ENCODE measurements at places on chromosomes 6 and 20. TPM values are rescaled to one million over a fixed set of nuclear protein-coding genes. Genes with fewer than 3 reads are reported as not detected.

DNA sequence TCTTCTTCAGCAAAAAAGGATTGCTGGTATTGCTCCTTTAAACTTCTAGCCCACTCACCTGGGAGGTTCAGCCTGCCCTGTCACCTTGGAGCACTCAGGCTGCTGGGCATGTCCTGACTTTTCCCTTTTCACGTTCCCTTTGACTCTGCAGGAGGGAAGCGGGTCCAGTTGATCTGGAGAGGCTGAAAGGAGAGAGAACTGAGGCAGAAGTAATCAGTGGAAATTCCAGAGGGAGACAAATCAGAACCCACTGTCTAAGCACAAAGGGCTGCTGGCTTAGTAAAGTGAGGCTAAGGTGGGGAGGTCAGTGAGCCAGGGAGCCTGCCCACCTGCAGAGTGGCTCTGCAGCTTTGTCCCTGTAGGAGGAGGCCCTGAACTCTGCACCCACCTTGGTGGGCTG, 9.7 kb upstream of the SYNDIG1 start:
- no peak for DNase-seq

GRCh38 chr20:51489611-51490010, 52.9 kb downstream of the NFATC2 start:
- no peak for DNase-seq

DNA sequence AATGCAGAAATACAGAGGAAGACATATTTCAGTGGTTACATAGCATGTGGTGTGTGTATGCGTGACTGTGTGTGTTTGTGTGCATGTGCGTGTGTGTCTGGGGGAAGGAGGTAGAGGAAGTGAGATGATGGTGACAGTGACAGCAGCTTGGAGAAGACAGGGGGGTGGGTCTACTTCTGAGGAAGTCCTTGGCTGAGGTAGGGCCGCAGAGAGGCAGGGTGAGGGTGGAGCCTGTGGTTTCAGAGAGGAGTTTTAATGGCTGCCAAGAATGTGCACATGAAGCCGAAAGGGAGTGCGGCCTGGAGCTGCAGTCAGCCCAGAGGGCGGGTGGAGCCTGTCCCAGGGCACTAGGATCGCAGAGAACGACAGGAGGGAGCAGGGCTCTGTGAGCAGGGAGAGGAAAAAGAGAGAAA, 22.7 kb upstream of the RNF24 start:
- DNase-seq, result peak; percentile 96

ELOVL4 gene
- total RNA-seq, result 0.88 TPM

GRCh38 chr20:13877793-13878192, 93.0 kb downstream of the NDUFAF5 start:
- DNase-seq, result no peak

DNA sequence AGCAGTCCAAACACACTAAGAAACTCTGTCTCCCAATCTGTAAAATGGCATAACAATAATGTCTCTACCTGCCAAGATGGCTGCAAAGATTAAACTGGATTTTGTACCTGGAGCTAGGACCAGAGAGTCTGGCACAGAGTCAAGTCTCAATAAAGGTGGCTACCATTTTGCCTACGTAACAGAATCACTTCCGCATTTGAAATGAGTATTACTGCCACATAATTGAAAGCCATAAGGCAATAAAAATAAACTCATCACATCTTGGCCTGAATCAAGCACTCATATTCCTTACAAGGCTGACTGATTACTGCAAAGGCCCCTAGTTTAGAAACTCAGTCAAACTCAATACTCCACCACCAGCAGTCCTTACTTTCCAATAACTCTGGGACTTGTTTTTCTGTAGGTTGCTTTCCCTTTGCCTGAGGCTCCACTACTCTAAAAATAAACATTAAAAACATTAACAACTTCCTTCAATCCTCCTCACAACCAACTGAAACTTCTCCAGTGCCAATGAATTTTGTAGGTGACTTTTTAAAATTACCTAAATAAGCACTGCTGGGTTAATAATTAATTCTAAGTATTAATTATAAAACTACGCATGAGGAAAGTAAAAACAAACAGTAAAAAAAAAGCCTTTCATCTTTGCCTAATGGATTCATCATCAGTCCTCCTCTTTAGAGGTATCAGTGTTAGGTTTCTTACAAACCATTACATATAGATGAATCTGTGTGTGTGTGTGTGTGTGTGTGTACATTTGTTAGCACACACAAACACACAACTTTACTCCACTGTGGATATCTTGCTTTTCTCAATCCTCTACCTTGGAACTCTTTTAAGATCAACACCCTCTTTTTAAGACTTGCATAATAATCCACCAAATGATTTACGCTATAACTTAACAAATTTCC, 3.7 kb downstream of the KIF16B start:
- no peak for DNase-seq

C2 gene
- 0.30 TPM for total RNA-seq

SLC17A2 gene
- not detected for total RNA-seq

GRCh38 chr6:14309951-14310445, 192.4 kb downstream of the CD83 start:
- no peak for DNase-seq

COL21A1 gene
- not detected for total RNA-seq

ZNF311 gene
- 0.97 TPM for total RNA-seq

DNA sequence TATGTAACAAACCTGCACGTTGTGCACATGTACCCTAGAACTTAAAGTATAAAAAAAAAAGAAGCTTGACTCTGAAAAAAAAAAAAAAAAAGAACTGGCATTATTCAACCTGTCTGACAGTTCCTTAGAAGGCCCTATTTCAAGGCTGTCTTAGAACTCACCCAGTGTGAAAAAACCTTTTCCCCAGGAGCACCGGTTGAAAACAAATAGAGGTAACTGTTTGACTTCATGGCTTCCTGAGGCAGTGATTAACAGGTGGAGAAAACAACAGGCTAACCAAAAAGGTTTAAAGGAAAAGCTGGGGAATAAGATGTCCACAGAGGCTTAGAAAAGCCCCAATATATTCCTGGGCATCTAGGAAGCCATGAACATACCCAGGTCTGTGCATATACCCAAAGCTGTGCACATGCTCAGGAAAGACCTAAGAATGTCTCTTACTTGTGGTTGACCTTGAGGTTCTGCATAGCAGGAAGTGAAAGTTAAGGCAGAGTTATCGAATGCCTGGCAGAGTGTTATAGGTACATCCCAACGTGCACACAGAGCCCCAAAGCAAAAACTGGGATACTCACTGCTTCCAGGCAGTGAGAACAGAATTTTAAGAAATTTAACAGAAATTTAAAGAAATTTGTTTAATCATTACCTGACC, 7.0 kb downstream of the UQCC1 start:
- peak; percentile 72 for DNase-seq

BIRC7 gene
- total RNA-seq, result not detected

SLC22A16 gene
- total RNA-seq, result not detected

DNA sequence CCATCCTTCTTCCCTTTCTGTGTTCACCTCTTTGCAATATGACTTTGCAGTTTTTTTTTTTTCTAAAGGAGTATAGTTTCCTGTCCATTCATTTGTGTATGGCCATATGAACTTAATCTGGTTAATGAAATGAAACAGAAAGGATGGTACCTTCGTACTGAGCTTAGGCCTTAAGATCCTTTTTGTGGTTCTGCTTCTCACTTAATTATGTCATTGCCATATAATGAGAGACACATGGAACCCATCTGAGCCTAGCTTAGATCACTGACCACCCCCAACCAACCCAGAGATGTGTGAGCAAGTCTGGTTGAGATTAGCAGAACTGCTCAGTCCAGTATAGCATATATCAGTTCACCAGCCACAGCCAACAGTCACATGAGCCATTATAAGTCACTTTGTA, 1179.6 kb downstream of the HACE1 start:
- no peak for DNase-seq

GRCh38 chr6:138593124-138593877, 94.0 kb upstream of the NHSL1 start:
- peak; percentile 80 for DNase-seq

DNA sequence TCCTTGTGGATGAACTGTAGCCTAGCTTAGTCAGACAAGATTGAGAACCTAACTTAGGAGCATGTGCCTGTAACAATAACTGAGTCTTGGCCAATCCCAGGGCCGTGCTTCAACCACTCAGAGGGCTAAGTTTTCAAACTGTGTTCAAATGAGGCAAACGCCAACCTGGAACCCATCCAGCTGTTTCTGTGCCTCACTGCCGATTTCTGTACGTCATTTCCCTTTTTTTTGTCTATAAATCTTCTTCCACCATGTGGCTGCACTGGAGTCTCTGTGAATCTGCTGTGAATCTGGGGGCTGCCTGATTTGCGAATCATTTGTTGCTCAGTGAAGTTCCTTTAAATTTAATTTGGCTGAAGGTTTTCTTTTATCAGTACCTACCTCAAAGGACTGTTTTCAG, 115.0 kb upstream of the CHD6 start:
- no peak for DNase-seq

DNA sequence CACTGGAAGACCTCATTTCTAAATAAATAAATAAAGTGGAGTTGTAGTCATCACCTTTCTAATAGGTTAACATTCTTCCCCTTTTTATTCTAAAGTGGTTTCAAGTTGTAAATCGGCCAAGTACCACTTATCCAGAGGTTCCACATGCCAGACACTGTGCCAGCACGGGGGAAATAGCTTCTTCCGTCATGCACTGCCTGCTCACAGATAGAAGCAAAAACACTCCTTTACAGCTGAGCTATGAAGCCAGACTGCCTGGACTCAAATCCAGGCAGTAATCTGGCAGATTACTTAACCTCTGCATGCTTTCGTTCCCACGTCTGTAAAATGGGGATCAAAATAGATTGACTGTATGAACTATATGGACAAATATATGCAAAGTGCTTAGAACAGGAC, 17.2 kb upstream of the SCML4 start:
- DNase-seq, result peak; percentile 40

DNA sequence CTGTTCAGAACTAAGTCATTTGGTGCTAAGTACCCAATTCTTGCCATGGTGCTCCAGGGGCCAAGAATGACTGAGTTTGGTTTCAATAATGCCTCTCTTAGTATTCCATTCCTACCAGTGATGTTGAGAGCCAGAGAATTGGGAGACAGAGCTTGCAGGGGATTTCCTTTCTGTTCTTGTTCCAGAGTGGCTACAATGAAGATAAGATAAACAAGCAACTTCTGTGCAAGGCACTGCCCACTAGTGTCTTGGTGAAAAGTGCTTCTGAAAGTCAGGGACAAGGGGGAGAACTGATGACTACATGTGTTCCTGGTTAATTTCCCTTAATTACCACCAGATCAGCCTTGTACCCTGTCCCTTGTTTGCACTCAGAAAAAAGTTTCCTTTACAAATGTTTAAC, 421.6 kb downstream of the BCKDHB start:
- DNase-seq, result no peak

- peak; percentile 68 for DNase-seq
Observed at GRCh38 chr6:157385482-157385881, 4.5 kb downstream of the ZDHHC14 start.

CGAS gene
- 45.0 TPM for total RNA-seq

GRCh38 chr6:150310539-150310938, 58.3 kb upstream of the IYD start:
- DNase-seq, result no peak

ACOT8 gene
- total RNA-seq, result 28.5 TPM

MOG gene
- not detected for total RNA-seq

DNA sequence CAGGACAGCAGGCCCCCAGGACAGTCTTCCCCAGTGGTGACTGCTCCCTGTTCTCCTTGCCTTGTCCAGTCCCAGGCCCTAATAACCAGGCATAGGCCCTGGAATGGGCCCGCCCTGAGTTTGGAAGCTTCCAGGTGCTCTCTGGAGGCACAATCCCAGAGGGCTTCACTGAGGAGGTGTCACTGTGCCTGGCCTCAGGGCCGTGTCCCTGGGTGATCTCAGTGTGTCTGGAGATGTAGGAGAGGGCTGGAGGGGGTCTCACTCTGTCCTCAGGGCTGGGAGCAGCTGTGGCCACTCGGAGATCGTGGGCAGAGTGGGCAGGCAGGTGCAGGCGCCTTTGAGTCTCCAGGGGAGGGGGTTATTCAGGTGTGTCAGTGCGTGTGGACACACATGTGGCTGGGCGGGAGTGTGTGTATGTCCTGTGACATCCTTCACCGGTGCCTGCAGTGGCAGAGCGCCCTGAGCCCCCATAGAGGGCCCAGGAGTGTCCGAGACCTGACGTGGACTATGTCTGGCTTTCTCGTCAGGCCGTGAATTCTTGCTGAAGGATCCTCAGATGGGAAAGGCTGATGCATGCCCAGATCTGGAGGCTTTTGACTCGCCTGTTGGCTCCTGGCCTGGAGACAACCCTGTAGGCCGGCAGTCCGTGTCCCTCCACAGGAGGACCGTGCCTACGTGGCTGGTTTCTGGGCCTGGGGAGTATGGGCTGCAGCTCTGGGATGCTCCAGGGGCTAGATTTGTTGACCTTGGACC, 5.5 kb upstream of the NPBWR2 start:
- peak; percentile 54 for DNase-seq

GRCh38 chr6:32439139-32439538, 548 bp upstream of the HLA-DRA start:
- no peak for DNase-seq

DNA sequence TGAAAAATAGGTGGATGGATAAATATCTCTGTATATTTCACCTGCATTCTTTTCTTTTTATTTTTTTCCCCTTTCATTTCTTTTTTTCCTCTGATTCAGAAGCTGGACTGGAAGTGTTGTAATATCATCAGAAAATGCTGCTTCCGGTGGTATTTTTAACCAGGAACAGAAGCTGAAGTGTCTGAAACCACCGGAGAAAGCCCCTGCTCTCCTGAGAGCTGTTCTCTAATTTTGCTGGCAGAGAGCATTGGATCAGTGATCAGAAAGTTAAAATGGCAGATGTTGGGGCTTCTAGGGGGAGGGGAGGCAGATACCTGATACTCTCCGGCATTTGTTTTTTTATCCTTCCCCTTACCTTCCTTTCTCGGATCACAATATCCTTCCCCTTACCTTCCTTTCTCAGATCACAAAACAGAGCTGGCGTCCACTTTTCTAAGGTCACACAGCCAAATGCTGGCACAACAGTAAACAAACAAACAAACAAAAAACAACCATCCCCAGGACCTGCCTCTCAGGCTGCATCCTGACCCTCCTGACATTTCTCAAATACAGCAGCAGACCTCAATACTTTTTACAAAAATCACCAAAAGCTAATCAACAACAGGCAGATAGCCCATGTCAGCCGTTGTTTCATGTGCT, 143.2 kb upstream of the ZNF217 start:
- DNase-seq, result peak; percentile 73

- DNase-seq, result no peak
Observed at GRCh38 chr6:136525586-136526195, 24.5 kb downstream of the MAP7 start.

GTSF1L gene
- total RNA-seq, result not detected

CAGE1 gene
- 0.31 TPM for total RNA-seq

DNA sequence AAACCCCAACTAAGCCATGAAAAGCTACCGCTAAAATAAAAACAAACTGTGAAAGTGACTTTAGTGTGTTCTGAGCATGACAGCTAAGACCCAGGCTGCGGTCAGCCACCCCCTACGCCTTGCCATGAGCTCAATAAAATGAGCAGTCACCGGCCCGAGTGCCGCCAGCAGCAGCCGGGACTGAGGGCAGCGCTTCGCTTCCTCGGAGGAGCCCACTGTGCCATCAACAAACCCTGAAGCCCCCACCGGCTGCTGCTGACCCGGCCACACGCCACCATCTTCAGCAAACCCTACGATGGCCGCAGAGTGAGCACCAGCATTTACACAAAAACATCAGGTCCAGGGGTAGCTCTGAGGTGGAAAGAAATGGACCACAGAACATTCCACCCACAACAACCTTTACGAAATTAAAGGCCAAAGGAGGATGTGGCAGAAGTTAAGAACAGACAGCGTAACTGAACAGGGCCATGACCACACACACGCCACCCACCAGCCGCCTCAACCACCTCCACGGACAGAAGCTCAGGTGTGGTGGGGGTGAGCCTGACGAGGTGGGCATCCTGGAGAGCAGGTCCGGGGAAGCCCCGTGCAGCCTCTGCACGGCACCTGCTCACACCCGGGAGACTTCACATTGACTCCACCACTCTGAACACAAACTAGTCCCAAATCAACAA, 67.0 kb downstream of the THBS2 start:
- DNase-seq, result no peak
